Activated naive CD4-positive, alpha-beta T cell treated with anti-CD3 and anti-CD28 coated beads for 36 hours (primary cell): ENCODE measurements at places on chromosomes 4 and X.
A peak's percentile ranks its signal among the peaks of the same experiment; 100 is the strongest.

- H3K27ac ChIP-seq = no peak overlapping the region
- H3K27me3 ChIP-seq = no peaks in the 10 kb centered on the region
- no peak overlapping the region for H3K4me3 ChIP-seq
- peaks cover 33% of the 10 kb centered on the region for H3K36me3 ChIP-seq
Measured at GRCh38 chr4:145625677-145626622, 6.8 kb downstream of the MMAA start.

DNA sequence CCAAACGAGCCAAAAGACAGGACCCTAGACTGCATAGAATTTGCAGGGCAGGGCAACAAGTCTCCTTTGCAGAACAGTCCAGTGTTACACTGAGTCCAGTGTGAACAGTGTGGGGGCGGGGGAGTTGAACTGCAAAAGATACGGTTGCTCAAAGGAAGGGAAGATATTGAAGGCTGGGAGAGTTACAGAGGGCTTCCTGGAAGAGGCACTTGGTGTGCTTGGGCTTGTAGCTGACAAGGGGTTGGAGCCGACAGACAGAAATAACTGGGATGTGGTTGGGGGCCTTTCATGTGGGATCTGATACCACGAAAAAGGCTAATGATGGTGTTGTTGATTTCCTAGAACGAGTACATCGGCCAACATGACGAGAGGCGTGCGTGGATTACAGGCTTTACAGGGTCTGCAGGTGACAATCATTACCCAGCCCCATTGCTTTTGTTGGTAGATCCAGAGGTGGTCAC lies 6.1 kb downstream of the XPNPEP2 start:
- DNase-seq = peak; percentile 50
- no peaks in the 10 kb centered on the region for H3K36me3 ChIP-seq
- no peaks in the 10 kb centered on the region for H3K27me3 ChIP-seq
- H3K4me1 ChIP-seq = peaks cover 29% of the 10 kb centered on the region
- H3K27ac ChIP-seq = no peak overlapping the region
- H3K4me3 ChIP-seq = no peak overlapping the region

- no peak overlapping the region for H3K27ac ChIP-seq
- peaks cover 3% of the 10 kb centered on the region for H3K4me1 ChIP-seq
- peaks cover 18% of the 10 kb centered on the region for H3K27me3 ChIP-seq
- H3K36me3 ChIP-seq = no peaks in the 10 kb centered on the region
Measured at GRCh38 chr4:73615613-73616012, 4.6 kb downstream of the RASSF6 start.

DNA sequence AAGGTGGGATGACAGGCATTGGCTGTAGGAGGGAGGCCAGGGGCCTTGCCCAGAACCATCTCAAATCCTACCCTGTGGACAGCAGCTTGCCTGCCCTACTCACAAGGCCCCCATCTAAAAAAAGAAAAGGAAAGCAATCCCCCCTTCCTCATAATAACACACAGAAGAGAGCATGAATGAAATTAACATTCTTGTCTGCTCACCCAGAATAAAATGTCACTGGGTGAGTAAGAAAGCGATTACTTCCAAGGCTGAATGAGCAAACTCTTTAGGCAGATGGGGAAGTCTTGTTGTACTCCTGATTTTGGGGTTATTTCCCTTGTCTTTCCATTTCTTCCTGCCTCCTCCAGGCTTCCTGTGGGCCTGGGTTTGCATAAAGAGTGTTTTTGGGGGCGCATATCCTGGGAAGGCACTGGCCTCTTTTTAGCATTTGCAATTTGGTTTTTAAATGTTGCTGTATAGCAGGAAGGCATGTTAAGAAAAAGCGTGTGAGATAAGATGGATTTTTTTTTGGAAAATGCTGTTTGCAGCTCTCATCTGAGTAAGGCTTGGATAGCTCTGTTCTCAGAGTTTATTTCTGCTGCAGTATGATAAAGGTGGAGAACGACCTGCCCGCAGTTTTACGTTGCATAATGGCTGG lies 248.3 kb upstream of the GATB start:
- no peak overlapping the region for H3K27ac ChIP-seq
- peaks cover 41% of the 10 kb centered on the region for H3K4me1 ChIP-seq
- no peak overlapping the region for H3K4me3 ChIP-seq
- H3K36me3 ChIP-seq = no peaks in the 10 kb centered on the region

- H3K27me3 ChIP-seq = no peaks in the 10 kb centered on the region
- DNase-seq = no peak
- no peaks in the 10 kb centered on the region for H3K36me3 ChIP-seq
- H3K4me1 ChIP-seq = no peaks in the 10 kb centered on the region
Measured at GRCh38 chrX:17939724-17940123, 78.6 kb upstream of the RAI2 start.

GRCh38 chrX:64377753-64378152 lies 17.5 kb downstream of the MTMR8 start:
- no peak overlapping the region for H3K4me3 ChIP-seq
- H3K27me3 ChIP-seq = no peaks in the 10 kb centered on the region
- no peaks in the 10 kb centered on the region for H3K4me1 ChIP-seq
- no peak overlapping the region for H3K27ac ChIP-seq

GRCh38 chr4:173052439-173052838 lies 116.2 kb upstream of the GALNT7 start:
- H3K4me1 ChIP-seq = no peaks in the 10 kb centered on the region
- H3K36me3 ChIP-seq = no peaks in the 10 kb centered on the region
- no peak overlapping the region for H3K27ac ChIP-seq
- peaks cover 5% of the 10 kb centered on the region for H3K27me3 ChIP-seq
- H3K4me3 ChIP-seq = no peak overlapping the region
- no peak for DNase-seq

DNA sequence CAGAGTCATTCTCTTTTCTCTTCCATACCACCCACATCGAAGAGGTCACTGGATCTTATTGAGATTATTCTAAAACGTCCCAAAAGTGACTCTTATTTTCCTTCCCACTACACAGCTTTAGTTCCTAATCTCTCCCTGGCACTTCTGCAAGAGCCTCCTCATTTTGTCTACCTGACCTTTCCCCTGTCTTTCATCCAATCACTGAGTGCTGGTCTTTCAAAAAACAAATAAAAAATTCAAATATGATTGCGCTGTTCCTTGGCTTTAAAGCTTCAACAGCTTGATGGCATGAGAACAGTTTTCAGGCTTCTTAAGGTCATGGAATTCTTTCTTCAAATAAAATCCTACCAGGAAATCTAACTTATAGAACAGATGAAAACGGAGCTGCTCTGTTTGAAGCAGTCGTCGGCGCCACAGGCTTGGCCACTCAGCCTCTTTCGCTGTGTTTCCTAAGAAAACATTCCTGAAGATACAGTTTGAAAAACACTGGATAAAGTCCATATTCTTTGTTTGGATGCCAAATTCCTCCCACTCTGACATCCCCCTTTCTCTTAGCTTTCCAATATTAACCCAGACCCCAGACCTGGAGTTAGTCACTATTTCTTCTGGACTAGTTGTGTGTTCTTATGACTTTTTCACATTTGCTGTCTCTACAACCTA lies 12.5 kb downstream of the SYTL5 start:
- DNase-seq = no peak
- no peaks in the 10 kb centered on the region for H3K4me1 ChIP-seq
- H3K27me3 ChIP-seq = no peaks in the 10 kb centered on the region
- H3K4me3 ChIP-seq = no peak overlapping the region
- no peaks in the 10 kb centered on the region for H3K36me3 ChIP-seq
- H3K27ac ChIP-seq = no peak overlapping the region
